Spleen (tissue), 13 donors: ENCODE measurements at places on chromosomes 4 and X. TPM values are rescaled to one million over a fixed set of nuclear protein-coding genes. Genes with fewer than 3 reads are reported as not detected.

DNA sequence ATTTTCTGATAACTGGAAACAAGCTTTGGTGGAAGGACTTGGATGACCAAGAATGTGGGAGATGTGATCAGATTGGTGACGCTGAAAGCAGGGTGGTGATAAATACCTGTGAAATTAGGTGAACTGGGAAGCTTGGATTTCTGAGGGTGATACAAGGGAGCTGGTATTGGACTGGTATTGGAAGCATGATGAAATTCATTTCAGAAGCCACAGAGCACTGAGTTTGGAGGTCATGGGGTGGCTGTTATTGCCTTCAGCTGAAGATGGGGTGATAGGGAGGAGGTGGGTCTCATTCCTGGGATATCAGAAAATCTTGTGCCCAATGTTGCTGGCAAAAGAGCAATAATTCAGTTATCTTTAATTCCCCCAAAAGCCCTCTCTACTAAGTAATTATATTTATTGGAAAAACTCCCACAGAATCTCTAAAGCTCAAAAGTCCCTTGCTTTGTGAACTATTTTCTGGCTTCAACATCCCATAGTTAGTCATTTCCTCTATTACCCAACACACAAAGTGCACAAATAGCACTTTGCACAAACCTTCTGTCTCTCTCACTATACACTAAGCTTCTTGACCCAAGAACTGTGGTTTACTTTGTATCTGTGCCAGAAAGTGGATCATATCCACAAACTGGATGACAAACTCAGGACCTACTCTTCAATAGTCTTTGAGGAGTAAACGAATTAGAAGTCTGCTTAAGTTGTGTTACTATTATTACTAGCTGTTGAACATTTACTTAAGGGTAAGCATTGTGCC is 23.1 kb upstream of the CAMK2D start:
- no peak overlapping the region for H3K27ac ChIP-seq
- no peak overlapping the region for H3K4me3 ChIP-seq
- H3K27me3 ChIP-seq, result no peaks in the 10 kb centered on the region
- H3K36me3 ChIP-seq, result no peaks in the 10 kb centered on the region
- peaks cover 22% of the 10 kb centered on the region for H3K4me1 ChIP-seq

The MTMR8 gene
- polyA plus RNA-seq, result 0.86 TPM

- no peak overlapping the region for H3K4me3 ChIP-seq
- peaks cover 2% of the 10 kb centered on the region for H3K27me3 ChIP-seq
- no peaks in the 10 kb centered on the region for H3K36me3 ChIP-seq
- H3K4me1 ChIP-seq, result no peaks in the 10 kb centered on the region
- no peak overlapping the region for H3K27ac ChIP-seq
- DNase-seq, result no peak
Measured at GRCh38 chr4:174629265-174629664, 107.0 kb upstream of the HPGD start.

The GPC3 gene
- polyA plus RNA-seq, result 1.5 TPM

The SHOX gene
- polyA plus RNA-seq, result not detected

DNA sequence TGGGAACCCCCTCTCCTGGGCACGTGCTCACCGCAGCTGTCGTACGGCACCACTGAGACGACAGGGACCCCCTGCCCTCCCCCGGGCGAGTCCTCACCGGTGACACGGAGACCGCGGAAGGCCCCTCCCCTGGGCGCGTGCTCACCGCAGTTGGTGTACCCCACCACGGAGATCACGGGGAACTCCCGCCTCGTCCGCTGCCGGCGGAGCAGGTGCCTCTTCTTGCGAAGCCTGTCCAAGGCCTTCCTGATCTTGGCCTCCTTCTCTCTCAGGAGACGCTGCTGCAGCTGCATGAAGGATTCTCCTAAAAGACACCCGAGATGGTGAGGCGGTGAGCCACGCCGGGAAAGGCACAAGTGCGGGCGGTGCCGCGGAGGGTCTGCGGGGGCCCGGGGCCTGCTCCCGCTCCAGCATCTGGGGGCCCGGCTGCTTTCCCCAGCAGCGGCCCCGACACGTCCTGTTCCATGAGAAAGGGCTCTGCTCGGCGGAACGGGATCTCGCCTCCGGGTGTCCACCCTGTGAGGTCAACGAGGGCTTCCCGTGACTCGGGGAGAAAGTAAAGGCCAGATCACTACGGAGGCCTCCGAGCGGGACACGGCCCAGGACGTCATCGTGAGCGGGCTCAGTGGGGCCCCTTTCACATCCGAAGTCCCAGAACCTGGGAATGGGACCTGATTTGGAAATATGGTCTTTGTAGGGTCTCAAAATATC is 5.8 kb downstream of the GTPBP6 start:
- H3K27ac ChIP-seq, result no peak overlapping the region
- no peak overlapping the region for H3K4me3 ChIP-seq
- H3K4me1 ChIP-seq, result peaks cover 14% of the 10 kb centered on the region
- DNase-seq, result peak; percentile 79
- peaks cover 81% of the 10 kb centered on the region for H3K36me3 ChIP-seq

The LANCL3 gene
- 0.11 TPM for polyA plus RNA-seq
